ENCODE measurements at places on chromosomes 13 and 19.

DNA sequence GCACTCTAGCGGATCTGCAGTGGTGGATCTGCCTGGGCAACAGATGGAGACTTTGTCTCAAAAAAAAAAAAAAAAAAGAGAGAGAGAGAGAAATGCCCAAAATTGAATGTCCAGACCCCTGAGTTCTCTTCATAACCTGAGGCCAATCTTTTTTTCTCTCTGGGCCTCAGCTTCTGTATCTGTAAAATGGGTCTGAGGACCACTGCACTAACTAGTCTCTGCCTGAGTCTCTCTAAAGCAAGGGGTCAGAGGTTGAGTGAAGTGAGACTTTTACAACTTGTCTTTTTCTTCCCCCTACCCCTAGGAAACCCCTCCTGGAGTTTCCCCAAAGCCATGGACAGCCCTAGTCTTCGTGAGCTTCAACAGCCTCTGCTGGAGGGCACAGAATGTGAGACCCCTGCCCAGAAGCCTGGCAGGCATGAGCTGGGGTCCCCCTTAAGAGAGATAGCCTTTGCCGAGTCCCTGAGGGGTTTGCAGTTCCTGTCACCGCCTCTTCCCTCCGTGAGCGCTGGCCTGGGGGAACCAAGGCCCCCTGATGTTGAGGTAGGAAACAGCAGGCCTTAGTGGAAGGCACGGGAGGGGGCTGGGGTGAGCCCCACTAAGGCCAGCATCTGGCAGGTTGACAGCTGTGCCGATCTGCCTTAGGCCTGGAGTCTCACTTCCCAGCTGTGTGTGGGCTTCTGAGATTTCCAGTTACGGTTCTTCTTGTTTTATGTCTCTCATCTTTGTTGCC lies 1.8 kb downstream of the TMEM91 start:
- H3K4me1 ChIP-seq: peaks cover 24% of the 10 kb centered on the region
- no peaks in the 10 kb centered on the region for H3K36me3 ChIP-seq
- peak; percentile 58 for DNase-seq
- no peak overlapping the region for H3K27ac ChIP-seq
- no peak overlapping the region for H3K4me3 ChIP-seq

DNA sequence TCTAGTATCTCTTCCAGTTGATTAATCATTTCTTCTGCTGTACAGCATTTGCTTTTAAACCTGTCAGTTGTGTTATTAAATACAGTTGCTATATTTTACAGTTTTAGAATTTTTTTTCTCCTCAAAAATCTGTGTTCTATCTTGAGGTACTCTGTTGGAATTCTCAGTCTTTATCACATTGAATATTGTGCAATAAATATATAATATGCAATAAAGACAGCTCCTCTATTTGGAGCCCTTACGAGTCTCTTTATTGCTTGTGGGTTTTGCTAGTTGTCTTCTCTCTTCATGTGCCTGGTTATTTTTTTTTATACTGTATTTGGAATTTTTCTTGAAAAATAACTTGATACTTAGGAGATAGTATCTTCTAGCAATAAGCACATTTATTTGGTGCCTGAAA lies 51.7 kb downstream of the CDK8 start:
- no peaks in the 10 kb centered on the region for H3K4me1 ChIP-seq
- H3K27me3 ChIP-seq: no peaks in the 10 kb centered on the region
- DNase-seq: no peak
- no peak overlapping the region for H3K4me3 ChIP-seq

- peaks cover 8% of the 10 kb centered on the region for H3K36me3 ChIP-seq
- no peaks in the 10 kb centered on the region for H3K27me3 ChIP-seq
Observed at GRCh38 chr13:97454699-97455098, 20.7 kb downstream of the RAP2A start.

DNA sequence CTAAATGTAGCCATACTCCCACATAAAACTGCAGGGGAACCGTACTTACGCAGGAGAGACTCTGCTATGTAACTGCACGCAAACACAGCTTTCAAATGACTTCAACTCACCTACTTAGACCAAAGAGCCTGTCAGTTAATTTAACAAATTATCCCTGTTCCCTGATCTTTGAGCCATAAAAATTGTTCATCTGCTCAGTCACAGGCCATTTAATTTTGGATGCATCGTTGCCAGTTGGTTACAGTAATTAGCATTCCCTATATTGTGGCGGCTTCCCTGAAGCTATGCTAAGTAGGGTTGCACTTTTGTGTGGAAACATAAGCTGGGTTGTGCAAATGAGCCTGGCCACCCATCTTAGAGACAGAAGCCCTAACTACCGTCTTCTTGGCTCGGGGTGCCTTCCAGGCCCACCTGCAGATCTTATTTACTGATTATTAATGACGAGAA lies 21.2 kb upstream of the OBI1 start:
- no peaks in the 10 kb centered on the region for H3K4me1 ChIP-seq
- no peaks in the 10 kb centered on the region for H3K27me3 ChIP-seq
- H3K27ac ChIP-seq: no peak overlapping the region
- no peak overlapping the region for H3K4me3 ChIP-seq
- H3K36me3 ChIP-seq: no peaks in the 10 kb centered on the region
- no peak for DNase-seq

DNA sequence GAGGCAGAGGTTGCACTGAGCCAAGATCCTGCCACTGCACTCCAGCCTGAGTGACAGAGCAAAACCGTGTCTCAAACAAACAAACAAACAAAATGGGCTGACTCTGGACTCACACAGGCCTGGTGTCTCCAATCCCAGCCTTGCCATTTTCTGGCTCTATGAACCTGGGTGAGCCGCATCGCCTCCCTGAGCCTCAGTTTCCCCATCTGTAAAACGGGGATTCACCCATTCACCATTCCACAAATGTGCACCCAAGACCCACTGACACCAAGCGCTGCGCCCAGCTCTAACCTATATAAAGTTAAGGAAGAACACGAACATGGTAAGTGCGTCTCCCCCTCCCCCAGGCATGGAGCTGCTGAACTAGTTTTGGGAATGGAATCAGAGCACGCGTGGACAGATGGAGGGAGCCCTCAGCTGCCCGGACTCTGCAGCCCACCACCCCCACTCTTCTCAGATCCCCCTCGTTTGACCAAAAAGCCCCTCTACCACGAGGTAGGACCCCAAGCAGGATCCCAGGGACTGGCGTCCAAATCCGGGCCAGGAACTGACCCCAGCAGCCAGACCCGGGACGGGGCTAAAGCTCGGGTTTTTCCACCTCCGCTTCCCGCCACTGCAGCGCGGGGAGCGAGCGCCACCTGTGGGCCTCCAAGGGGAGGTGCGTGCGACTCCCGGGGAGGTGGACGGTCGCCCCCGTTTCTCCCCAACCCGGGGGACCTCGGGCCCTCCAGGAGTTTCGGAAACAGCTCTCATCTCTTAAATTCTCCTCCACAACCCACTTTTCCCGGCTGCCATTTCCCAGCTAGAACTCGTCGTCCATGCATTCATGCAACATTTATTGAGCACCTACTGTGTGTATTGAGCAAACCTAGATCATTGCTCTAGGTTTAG lies 33.0 kb upstream of the ADGRE5 start:
- no peaks in the 10 kb centered on the region for H3K36me3 ChIP-seq
- H3K27me3 ChIP-seq: no peaks in the 10 kb centered on the region
- peak; percentile 73 for DNase-seq
- no peak overlapping the region for H3K27ac ChIP-seq

GRCh38 chr13:91358387-91358782 lies 10.9 kb downstream of the MIR17HG start:
- H3K36me3 ChIP-seq: peaks cover 2% of the 10 kb centered on the region
- no peak overlapping the region for H3K4me3 ChIP-seq
- H3K4me1 ChIP-seq: no peaks in the 10 kb centered on the region

DNA sequence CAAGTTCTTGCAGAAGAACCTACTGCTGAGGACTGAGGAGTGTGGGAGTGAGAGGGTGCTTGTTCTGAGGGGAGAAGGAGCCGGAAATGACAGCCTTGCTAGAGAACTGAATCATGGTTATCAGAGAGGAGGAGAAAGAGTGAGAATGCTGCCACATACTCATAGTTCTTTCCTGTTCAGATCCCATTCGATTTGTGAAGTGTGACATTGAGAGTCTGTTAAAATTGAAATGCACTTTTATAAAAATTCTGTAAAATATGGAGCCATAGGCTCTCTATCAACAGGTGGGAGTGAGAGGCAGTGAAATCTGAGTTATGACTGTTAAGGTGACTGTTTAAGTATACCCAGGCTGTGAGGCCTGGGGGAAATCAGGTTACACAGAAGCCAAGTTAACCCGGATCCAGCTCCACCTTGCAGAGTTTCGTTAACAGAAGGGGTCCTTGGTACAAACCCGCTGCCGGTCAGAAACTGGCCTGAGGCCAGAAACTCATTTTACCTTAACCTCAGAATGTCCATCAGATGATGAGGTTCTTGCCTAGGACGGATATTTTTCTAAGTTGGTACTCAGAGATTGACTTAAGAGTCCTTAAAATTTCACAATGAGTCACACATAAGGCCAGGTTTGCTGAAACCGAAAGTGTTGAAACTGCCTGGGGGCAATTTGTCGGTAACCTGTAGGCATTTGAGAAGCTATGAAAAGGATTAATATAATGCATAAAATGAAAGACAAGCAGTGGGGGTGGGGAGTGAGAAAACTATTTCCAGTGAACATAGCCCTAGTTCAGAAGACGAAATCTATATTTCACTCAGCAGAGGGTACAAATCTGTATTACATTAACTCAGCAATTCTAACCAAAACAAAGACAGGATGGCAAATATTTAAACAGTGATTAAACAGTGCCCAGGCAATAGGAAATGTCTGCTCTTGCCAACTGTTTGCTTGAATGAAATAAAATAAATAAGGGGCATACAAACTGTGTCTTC lies 350.5 kb downstream of the KCNRG start:
- H3K36me3 ChIP-seq: no peaks in the 10 kb centered on the region
- H3K4me3 ChIP-seq: peak overlapping the region; percentile 35
- peak; percentile 47 for DNase-seq
- peaks cover 16% of the 10 kb centered on the region for H3K4me1 ChIP-seq
- no peak overlapping the region for H3K27ac ChIP-seq

DNA sequence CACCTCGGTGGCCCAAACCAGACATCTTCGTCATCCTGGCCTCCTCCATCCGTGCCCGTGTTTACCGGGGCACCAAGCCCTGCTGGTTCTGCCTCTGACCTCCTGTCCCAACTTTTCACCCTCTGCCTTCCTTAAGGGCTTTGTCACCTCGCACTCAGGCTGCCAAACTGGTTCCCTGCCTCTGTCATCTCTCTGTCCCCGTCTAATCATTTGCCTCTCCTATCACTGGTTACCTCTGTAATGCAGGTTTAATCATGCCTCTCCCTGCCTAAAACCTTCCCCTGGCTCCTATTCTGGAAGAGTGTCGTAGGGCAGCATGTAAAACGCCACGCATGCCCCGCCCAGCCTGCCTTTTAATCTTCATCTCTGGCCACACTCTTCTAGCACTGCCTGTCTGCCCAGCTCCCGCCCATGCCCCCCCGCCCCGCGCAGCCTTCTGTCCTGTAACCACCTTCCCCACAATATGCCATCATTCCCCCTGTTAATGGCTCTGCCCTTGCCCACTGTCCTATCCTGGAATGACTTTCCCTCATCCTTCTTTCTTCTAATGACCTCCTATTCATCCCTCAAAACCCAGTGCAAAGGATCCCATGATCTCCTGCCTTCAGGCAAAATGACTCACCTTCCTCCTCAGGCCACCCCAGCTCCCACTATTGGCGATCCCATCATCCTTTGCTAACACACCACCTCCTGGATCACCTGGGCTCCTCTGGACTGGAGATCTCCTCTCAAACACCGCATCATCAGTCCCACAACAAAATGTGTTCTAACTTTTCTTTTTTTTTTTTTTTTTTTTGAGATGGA lies 66.7 kb downstream of the PEX11G start:
- no peak overlapping the region for H3K27ac ChIP-seq
- no peak for DNase-seq
- no peak overlapping the region for H3K4me3 ChIP-seq
- H3K27me3 ChIP-seq: no peaks in the 10 kb centered on the region

DNA sequence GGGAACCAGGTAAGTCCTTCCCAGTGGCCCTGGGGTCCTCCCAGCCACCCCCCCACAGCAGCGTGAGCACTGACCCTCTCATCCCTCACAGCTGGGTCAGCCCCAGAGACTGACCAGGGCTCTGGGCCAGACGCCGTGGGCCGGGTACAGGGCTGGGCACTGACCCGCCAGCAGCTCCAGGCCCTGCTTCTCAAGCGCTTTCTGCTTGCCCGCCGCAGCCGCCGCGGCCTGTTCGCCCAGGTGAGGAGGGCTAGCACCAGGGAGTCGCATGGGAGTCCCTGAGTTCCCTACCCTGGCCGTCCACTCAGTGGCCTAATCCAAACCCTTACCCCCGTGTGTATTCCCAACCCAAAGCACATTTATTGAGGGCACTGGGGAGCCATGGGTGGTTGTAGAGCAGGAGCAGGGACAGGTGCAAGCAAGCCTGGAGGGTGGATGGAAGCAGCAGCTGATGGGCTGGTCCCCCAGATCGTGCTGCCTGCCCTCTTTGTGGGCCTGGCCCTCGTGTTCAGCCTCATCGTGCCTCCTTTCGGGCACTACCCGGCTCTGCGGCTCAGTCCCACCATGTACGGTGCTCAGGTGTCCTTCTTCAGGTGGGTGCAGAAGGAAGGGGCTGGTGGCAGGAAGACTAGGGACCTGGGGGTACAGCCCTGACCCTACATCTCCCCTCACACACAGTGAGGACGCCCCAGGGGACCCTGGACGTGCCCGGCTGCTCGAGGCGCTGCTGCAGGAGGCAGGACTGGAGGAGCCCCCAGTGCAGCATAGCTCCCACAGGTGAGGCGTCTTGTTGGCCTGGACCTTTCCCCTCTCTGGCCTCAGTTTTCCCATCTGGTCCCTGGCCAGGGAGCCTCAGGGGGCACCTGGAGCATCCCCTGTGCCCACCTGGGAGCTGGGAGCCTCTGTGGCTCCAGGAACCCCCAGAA lies 12.6 kb upstream of the ARHGAP45 start:
- no peak overlapping the region for H3K4me3 ChIP-seq
- peaks cover 6% of the 10 kb centered on the region for H3K36me3 ChIP-seq
- H3K27me3 ChIP-seq: no peaks in the 10 kb centered on the region
- no peaks in the 10 kb centered on the region for H3K4me1 ChIP-seq

DNA sequence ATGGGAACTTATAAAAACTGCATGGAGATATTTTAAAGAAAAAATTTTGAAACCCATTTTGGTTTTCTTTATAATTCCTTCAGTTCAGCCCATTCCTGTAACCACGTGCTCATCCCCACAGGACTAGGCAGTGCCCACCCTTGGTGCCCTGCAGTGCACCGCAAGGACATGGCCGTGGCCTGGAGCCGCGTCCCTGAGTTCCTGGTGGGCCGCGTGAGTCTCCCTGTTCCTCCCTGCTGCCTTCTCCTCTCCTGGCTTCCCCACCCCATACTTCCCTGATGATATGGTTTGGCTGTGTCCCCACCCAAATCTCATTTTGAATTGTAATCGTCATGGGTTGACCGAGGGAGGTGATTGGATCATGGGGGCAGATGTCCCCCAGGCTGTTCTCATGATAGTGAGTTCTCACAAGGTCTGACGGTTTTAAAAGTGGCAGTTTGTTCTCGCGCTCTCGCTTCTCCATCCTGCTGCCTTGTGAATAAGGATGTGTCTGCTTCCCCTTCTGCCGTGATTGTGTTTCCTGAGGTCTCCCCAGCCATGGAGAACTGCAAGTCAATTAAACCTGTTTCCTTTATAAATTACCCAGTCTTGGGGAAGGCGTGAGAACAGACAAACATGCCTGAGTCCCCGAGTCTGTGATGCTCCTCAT lies 31.6 kb upstream of the TFDP1 start:
- no peaks in the 10 kb centered on the region for H3K36me3 ChIP-seq
- no peak overlapping the region for H3K27ac ChIP-seq
- no peaks in the 10 kb centered on the region for H3K27me3 ChIP-seq
- H3K4me1 ChIP-seq: peaks cover 14% of the 10 kb centered on the region
- DNase-seq: no peak
- H3K4me3 ChIP-seq: no peak overlapping the region

- H3K27ac ChIP-seq: no peak overlapping the region
- H3K4me3 ChIP-seq: no peak overlapping the region
- DNase-seq: no peak
- no peaks in the 10 kb centered on the region for H3K4me1 ChIP-seq
- peaks cover under 1% of the 10 kb centered on the region for H3K36me3 ChIP-seq
Observed at GRCh38 chr19:2926341-2927031, 18.3 kb downstream of the ZNF77 start.
